Astrocyte (in vitro differentiated cells and primary cell): ENCODE measurements at places on chromosomes 1 and 21. TPM values are rescaled to one million over a fixed set of nuclear protein-coding genes. Genes with fewer than 3 reads are reported as not detected.

DAB1 gene
- 0.91 and 1.6 TPM in 2 replicates for total RNA-seq

FGR gene
- 0.17 TPM in 1 of 2 replicates, not detected in the other for total RNA-seq

LCE3E gene
- total RNA-seq = not detected in 2 replicates

GRCh38 chr1:33626801-33627200, 154.4 kb downstream of the ZSCAN20 start:
- H3K27ac ChIP-seq = no peak overlapping the region
- no peak overlapping the region for H3K4me3 ChIP-seq
- DNase-seq = no peak

DNA sequence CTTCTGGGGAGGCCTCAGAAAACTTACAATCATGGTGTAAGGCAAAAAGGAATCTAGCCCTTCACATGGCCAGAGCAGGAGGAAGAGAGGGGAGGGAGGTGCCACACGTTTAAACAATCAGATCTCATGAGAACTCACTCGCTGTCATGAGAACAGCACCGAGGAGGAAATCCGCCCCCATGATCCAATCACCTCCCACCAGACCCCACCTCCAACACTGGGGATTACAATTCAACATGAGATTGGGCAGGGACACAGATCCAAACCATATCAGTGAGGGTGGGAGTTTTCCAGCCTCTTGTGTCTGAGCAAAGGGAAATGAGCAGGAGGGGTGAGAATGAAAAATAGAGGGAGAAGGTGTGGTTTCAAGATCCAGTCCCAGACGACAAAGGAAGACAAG, 482.1 kb upstream of the VAMP3 start:
- H3K27ac ChIP-seq = no peak overlapping the region
- H3K27me3 ChIP-seq = no peaks in the 10 kb centered on the region
- H3K4me1 ChIP-seq = peaks cover 23% of the 10 kb centered on the region
- H3K4me3 ChIP-seq = no peak overlapping the region

DNA sequence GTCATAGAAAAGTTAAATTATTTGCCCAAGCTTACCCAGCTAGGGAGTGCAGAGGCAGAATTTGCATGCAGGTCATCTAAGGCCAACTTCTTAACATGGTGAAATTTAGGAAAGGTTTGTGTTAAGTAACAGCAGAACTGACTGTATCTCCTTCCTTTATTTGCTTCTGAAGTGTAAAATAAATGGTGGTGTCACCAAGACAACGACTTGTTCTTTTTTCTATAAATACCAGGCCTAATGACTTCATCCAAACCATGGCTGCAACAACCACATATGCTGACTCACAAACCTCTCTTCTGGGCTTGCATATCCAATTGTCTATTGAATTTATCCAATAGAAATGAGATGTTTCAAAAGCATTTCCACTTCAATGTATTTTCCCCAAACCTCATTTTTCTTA, 19.1 kb downstream of the COL24A1 start:
- peak; percentile 98 for DNase-seq
- H3K27ac ChIP-seq = peak overlapping the region; percentile 65
- H3K4me3 ChIP-seq = no peak overlapping the region
- peaks cover 4% of the 10 kb centered on the region for H3K4me1 ChIP-seq

- peaks cover 14% of the 10 kb centered on the region for H3K4me1 ChIP-seq
- no peaks in the 10 kb centered on the region for H3K27me3 ChIP-seq
- H3K4me3 ChIP-seq = no peak overlapping the region
- H3K27ac ChIP-seq = no peak overlapping the region
- DNase-seq = no peak
These were observed 1.5 kb downstream of the TNFSF18 start for GRCh38 chr1:173049322-173049633.

GRCh38 chr1:170886460-170886859, 48.9 kb upstream of the MROH9 start:
- no peak overlapping the region for H3K27ac ChIP-seq
- no peak for DNase-seq
- no peaks in the 10 kb centered on the region for H3K36me3 ChIP-seq
- no peak overlapping the region for H3K4me3 ChIP-seq

LCK gene
- 0.30 TPM in 1 of 2 replicates, not detected in the other for total RNA-seq

GRCh38 chr21:33267250-33267649, 1.1 kb downstream of the IL10RB start:
- no peak overlapping the region for H3K27ac ChIP-seq
- H3K4me1 ChIP-seq = peaks cover 5% of the 10 kb centered on the region
- no peaks in the 10 kb centered on the region for H3K27me3 ChIP-seq
- peak overlapping the region; percentile 76 for H3K4me3 ChIP-seq

IL20 gene
- not detected in 2 replicates for total RNA-seq
